ENCODE measurements at places on chromosomes 12 and 14.

DNA sequence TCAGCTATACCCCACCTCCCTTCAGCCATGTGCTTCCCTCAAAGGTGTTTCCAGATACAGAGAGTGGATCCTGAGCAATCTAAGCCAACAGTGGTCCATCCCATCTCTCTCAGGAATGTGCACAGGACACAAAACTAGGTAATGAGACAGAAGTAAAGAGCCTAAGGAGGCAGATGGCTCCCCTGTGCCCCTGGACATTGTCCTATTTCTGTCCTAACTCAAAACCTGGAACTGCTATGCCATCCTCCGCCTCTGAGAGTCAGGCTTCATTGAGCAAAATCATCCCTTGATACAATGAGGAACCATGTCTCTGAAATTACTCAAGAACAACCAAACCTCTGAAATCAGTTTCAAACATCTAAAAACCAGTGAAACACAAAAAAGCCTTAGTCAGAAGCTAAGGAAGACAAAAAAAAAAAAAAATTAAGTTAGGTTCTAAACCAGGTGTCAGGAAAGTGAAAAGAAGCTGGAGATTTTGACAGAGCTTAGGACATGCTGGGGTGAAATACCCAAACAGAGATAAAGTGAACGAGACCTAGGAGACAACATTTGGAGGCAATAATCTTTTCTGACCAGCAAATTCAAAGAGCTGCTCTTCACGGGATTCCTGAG is 200.3 kb upstream of the PLEKHG7 start:
- DNase-seq = peak; percentile 32

DNA sequence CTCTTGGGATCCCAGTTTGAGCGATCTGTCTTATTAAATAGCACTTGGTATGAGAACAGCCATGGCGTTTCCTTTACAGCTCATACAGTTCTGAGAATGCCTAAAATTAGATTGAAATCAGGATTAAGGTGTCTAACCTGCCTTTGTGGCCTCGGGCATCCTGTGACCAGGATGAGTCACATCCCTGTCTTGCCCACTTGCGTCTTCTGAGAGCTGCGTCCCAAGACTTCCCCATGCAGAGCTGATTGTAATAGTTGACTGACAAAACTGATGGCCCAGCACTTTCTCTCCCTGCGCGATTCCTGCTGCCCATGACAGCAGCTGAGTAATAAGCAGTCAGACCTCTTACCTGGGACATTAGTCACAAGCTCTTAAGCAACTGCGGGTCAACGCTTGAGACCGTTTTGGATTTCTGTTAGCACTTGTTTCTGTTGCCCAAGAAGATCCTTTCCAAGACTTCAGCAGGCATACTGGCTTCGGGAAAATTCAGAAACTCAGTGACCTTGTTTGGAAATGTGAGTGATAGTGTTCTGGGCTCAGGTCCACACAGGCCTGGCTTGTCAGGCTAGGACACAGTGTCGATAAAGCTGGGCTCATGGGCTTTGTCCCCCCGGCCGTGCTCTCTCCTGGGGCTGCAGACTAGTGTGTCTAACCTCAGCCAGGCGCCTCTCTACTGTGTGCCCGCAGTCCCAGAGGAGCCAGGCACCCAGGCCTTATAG is 169.9 kb upstream of the HIF1A start:
- peak; percentile 74 for DNase-seq

GRCh38 chr12:48602192-48602989 is 32.5 kb upstream of the LALBA start:
- DNase-seq = no peak

DNA sequence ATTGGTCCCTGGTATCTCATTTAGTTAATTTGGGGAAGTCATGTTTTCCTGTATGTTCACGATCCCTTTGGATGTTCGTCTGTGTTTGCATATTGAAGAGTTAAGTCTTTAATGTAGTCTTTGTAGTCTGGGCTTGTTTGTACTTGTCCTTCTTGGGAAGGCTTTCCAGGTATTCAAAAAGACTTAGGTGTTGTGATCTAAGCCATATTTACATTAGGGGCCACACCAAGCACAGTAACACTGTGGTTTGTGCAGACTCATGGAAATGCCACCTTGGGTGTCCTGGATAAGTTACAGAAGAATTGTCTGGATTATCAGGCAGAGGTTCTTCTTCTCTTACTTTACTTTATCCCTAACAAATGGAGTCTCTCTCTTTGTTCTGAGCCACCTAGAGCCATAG is 380.3 kb downstream of the CCER1 start:
- no peak for DNase-seq

DNA sequence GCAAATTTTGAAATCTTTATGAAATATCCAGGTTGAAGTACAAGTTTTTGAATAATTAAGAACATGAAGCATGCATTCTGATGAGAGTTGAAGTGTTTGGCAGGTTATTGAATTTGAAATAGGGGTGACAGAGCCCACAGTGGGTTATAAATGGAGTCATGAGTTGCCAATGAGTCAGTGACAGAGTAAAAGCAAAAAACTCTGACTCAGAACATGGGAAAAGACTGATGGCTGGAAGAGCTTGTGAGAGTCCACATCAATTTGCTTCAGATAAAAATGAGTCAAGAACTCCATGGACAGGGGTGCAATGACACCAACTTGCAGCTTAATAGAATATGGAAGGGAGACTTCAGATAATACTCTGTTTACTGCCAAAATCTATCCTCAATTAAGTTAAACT is 105.3 kb downstream of the SLC6A15 start:
- DNase-seq = no peak

DNA sequence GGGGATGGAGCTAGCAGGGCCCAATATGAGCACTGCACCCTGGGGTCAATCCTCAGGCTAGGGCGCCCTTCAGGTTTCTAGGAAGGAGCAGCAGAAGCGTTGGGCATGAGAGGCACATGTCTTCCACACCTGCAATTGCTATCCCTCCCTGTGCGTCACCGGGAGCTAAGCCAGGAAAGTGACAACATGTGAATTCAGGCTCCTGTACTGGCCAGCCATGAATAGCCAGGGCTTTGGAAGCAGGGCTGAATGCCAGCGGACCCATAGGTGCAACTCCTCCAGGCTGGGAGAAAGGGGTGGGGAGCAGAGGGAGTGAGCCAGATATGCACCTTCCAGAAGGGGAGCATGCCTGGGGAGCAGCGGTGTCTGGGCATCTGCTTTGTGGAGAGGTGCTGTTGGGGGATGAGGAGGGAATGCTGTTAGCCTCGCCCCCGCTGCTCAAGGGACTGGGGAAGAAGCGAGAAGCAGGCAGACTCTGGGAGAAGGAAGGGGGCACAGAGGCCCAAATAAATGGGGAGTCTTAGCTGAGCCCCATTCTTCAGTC is 6.1 kb downstream of the HOXC5 start:
- no peak for DNase-seq

DNA sequence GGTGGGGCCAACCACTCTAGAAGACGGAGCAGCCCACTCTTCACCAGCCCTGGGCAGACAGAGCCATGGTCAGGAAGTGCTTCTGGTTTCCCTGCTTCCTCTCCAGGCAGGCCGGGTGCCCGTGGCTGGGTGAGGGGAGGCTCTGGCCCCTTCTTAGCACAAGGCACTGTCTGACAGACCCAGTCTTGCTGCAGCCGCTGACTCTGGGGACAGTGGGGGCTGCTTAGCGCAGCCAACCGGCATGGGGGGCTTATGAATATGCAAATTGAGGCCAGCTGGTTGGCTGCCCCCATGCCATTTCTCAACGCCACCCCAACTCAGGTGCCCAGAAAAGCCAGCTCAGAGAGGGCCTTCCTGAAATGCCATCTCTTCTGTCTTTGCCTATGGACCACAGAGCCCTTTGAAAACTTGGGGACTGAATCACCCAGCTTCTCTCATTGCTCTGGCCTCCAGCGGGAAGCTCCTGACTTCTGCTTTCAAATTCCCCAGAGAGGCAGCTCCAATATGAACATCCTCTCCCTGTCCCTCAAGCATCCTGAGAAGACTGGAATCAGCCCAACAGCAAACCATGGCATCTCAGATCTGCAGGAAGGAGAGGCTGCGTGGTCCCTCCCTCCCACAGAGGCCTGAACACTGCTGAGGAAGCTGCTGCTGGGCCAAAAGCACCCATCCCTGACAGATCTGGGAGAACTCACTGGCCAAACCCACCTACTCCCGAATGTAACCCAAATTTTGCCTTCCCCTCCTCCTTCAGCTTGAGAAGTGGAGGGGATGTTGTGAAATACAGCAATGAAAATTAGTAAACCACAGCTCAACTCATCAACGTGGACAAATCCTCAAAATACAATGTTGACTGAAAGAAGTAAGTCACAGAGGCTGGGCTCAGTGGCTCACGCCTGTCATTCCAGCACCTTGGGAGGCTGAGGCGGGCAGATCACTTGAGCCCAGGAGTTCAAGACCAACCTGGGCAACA is at the start of gene PROX2:
Gene PROX2 (minus strand): TSS at position 205 of the 973 bp plus-strand sequence. CDS start 12,311 bp downstream, outside the sequence.
- DNase-seq = no peak

DNA sequence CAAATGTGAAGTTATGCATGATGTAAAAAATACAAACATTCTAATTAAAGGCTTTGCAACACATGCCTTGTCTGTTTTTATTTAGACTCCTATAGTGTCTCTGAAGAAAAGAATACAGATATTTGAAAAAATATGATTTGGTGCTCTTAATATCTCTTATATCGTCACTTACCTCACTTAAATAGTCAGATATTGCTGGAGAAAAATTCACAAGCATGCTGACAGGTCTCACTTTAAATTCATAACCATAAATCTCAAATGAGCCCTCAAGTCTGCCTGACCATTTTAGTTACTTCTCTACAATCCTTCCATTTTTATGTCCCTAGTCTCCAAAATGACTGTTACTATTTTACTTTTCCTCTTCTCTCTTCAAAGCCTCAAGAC is 5.4 kb upstream of the YEATS4 start:
- DNase-seq = no peak

DNA sequence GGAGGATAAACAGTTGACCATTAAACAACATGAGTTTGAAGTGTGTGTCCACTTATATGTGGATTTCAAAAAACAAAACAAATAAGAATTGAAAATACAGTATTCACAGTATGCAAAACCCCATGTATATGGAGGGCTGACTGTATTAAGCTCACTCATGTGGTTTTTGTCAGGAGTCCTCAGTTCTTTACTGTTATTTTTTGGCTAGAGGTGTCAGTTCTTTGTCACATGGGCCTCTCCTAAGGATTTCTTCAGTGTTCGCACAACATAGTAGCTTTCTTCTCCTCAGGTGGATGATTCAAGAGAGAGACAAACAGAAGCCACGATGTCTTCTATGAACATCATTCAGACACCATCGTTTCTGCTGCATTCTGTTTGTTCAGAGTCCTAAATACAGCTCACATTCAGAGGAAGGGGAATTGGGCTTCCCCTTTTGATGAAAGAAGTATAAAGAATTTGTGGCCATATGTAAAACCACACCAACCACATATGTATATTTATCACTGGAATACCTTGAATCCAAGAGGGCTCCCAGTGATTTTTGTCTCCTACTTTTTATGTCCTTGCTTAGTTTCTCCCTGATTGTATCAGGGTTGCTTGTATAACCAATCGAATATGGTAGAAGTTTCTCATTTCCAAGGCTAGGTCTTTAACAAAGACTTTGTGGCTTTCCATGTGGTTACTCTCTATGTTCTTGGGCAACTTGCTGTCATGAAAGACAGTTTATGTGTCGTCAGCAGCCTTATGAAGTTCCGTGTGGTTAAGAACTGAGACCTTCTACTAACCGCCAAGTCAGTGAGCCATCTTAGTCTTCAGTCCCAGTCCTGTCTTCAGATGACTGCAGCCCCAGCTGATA is 18.9 kb downstream of the MNAT1 start:
- peak; percentile 60 for DNase-seq

GRCh38 chr14:43438056-43438455 is 1069.0 kb downstream of the FSCB start:
- no peak for DNase-seq

DNA sequence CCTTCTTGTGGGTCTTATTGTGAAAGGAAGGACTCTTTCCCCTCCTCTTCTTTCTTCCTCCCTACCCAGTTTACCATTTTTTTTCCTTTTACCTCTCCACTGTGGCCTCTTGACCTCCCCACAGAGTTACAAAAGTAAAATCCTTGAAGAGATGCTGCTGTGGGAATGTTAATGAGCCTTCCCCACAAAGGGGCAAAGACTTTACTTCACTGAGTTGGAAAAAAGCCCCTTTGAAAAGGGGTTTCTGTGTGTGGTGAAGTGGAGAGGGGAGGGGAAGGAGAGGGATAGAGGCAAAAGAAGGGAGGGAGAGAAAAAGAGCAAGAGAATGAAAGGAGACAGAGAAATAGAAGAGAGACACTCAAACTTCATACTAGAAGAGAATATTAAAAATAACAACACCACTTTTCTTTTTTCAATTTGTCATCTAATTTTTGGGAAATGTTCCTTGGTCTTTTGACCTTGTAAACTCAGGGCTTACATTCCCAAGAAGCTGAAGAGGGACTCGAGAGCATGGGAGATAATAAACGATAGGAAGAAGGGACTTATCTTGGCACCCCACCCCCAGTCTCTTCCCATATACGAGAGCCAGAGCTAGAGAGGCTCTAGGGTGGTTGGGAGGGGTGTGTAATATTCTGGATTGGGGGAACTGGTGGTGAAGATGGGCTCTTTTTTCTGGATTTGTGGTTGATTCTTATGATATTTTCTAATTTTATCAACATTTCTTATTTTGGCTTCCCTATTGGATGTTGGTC is 13.2 kb upstream of the SALL2 start:
- no peak for DNase-seq

DNA sequence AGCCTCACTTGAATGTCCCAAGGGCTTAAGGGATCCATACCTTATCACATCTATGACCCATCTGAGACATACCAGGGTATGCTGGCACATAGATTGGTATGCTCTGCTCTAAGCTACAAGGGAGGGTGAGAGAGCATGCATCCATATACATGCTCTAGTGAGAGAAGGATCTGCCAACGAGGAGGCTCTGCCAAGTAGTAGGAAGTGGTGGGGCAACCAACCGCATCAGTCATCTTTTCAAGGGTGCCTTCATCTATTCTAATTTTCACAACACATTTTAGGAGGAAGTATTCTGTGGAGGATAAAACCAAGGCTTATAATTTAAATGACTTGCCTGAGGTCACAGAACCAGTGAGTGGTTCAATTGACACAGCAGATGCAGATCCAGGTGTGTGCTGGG is 6.6 kb upstream of the PPM1A start:
- no peak for DNase-seq

- DNase-seq = no peak
Observed at GRCh38 chr12:14422516-14423230, 57.2 kb downstream of the ATF7IP start.

GRCh38 chr14:30796707-30797106 is 77.7 kb upstream of the COCH start:
- DNase-seq = no peak

DNA sequence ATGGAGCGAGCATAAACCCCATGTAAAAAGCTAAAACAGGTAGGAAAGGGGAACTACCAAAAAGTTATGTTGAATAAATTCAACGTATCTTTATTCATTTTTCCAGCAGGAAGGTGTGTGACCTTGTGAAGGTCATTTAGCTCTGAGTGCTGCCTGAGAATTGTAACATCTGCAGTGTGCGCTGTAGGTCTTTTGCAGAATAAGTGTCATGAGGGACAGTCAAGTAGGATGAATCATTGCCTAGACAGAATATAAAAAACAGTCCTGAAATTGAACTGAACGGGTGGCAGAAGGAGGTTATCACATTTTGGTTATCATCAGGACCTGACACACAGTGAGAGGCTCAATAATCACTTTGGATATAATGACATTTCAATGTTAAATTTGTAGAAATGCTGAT is 334.8 kb upstream of the NOVA1 start:
- DNase-seq = no peak

All from stimulated activated CD4-positive, alpha-beta T cell treated with anti-CD3 and anti-CD28 coated beads, Interleukin-4, amount 100 ng/mL, for 24 hours (primary cell).